CD4-positive, alpha-beta T cell (primary cell): ENCODE measurements at places on chromosomes 7 and 10. TPM values are rescaled to one million over a fixed set of nuclear protein-coding genes. Genes with fewer than 3 reads are reported as not detected.

DNA sequence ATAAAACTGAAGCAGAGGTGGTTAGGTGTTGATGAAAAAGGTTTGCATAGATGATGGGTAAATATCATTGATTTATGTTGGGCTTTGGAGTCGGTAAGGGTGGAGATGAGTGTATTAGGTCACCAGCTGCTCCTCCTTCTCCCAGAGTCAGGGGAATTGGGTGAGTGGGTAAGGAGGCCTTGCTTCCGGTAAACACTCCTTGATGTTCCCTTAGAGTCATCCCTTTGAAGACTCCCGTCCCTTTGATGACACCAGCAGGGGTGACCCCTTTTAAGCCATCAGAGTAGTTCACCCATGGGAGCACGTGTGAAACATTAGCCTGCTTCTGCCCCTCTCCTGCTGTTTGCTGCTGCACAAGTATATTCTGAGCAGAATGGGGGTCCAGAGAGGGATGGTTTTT, 92.2 kb upstream of the DKK1 start:
- no peak overlapping the region for H3K27ac ChIP-seq
- DNase-seq: no peak
- no peaks in the 10 kb centered on the region for H3K4me1 ChIP-seq
- H3K27me3 ChIP-seq: no peaks in the 10 kb centered on the region
- no peaks in the 10 kb centered on the region for H3K36me3 ChIP-seq

GRCh38 chr10:110273474-110273873, 31.2 kb downstream of the SMNDC1 start:
- DNase-seq: peak; percentile 42
- peaks cover 14% of the 10 kb centered on the region for H3K4me1 ChIP-seq
- no peaks in the 10 kb centered on the region for H3K36me3 ChIP-seq
- H3K4me3 ChIP-seq: no peak overlapping the region
- H3K27me3 ChIP-seq: no peaks in the 10 kb centered on the region

- H3K27me3 ChIP-seq: no peaks in the 10 kb centered on the region
- H3K4me1 ChIP-seq: no peaks in the 10 kb centered on the region
- peaks cover 8% of the 10 kb centered on the region for H3K36me3 ChIP-seq
- H3K27ac ChIP-seq: no peak overlapping the region
- no peak for DNase-seq
Observed at GRCh38 chr7:149468208-149468607, 7.3 kb upstream of the ZNF777 start.

DNA sequence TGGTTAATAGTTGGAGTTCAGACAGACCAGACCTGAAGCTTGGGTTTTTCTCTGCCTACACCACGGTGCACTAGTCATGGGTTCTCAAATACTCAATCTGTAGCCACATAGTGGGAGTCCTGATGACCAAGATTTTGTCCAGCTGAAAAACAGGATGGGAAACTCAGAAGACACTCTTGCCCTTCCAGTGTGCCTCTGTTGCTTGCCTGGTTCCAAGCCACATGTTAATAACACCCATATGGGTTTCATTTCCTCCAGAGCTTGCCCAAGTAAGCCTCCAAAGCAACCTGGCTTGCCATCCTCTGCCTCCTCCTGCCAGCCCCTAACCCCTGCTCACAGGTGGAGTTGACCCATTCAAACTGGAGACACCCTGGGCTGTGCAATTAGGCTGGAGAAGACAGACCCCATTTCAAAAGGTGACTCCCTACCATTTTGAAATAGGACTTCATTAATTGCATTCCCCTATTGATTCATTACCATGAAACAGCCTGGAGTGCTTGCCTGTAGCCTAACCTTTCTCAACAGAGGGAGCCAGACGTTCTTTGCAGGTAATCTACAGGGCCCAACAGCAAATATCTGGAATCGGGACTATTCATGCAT, 108.0 kb upstream of the HABP2 start:
- H3K27me3 ChIP-seq: peaks cover 16% of the 10 kb centered on the region
- H3K4me1 ChIP-seq: no peaks in the 10 kb centered on the region
- no peaks in the 10 kb centered on the region for H3K36me3 ChIP-seq
- DNase-seq: no peak
- no peak overlapping the region for H3K27ac ChIP-seq
- no peak overlapping the region for H3K4me3 ChIP-seq

DNA sequence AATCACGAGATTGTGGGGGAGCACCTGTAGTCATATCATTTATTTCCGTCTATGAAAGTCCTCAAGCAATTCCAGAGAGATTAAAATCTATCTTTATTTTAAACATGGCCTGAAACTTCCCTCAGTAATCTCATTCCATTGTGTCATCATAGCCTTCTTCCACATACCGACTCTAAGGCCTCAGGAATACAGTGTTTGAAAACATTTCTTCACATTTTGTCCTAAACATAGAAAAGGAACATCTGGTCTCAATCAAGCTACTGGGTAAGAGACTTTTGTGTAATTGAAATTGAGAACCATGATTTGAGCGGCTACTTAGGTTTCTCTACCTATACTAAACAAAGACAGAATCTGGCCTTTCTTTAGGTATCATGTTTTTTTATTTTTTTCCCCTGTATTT, 78.0 kb upstream of the ELMO1 start:
- H3K36me3 ChIP-seq: no peaks in the 10 kb centered on the region
- H3K27me3 ChIP-seq: no peaks in the 10 kb centered on the region
- no peaks in the 10 kb centered on the region for H3K4me1 ChIP-seq
- no peak overlapping the region for H3K4me3 ChIP-seq
- no peak for DNase-seq

DNA sequence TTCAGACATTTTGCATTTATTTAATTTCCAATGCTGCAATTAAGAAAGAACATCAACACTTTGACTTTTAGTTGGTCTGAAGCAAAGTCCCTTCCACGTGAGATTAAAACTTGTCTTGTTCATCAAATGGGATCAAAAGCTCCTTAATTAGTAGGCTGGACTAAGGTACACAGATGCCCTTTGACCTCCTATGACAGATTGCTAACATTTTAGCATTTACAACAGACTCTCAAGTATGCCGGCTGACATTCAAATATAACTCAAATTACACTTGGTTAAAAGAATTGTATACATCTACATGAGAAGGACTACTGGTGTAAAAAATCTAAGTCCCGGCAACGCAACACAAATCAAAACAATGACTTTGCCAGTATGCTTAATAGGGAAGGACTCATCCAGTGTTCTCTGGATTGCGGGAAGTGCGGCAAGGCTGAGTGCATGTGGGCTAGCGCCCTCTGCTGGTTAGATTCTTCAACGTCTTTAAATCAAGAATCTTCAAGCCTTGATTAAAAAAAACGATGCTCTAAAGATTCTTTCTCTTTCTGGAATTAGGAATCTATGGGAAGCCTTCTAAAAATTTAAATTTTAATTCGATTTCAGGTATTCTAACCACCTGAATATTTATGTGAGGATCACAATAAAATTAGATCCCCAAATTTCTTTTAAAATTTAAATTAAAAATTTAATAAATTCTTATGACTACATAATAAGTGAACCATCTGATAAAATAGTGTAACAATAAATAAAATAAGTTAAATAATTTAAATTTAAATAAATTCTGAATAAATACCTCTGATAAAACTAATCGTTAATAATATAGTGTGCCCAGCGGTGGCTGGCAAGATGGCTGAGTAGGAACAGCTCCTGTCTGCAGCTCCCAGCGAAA, 444.7 kb downstream of the DGKB start:
- H3K27me3 ChIP-seq: no peaks in the 10 kb centered on the region
- H3K36me3 ChIP-seq: no peaks in the 10 kb centered on the region
- no peak overlapping the region for H3K27ac ChIP-seq
- no peaks in the 10 kb centered on the region for H3K4me1 ChIP-seq

DNA sequence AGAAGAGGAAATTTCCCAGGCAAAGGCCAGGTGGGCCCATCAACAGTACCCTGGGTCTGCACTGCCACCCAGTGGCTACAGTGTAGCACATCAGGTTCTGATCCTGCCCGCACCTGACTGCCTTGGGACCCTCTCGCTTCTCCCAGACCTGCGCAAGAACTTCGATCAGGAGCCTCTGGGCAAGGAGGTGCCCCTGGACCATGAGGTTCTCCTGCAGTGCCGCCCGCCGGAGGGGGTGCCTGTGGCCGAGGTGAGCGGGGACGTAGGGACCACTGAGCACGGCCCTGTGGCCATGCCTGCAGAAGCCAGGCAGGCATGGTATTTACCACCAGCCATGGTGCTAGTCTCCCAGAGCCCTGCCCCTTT, 33.9 kb upstream of the SLC29A3 start:
- peak; percentile 5 for DNase-seq
- H3K4me3 ChIP-seq: no peak overlapping the region
- H3K27ac ChIP-seq: no peak overlapping the region
- H3K27me3 ChIP-seq: no peaks in the 10 kb centered on the region

DNA sequence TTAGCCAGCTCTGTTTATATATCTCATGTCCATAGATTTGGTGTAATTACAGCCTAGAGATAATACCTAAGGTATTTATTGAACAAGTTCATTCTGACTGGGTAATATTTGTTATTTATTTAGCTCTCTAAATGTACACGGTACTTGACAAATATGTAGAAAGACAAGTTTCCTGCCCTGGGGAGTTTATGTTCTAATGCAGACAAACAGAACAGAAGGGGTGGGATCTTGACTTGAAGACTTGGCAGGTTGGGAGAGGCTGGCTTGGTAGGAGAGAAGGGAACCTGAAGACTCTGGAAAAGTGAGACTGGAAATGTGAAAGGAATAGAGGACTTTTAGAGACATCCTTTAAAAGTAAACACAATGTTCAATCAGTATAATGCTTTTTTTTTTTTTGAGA, 97.7 kb upstream of the CDK6 start:
- H3K4me3 ChIP-seq: no peak overlapping the region
- no peak for DNase-seq
- H3K27me3 ChIP-seq: no peaks in the 10 kb centered on the region
- no peak overlapping the region for H3K27ac ChIP-seq
- H3K36me3 ChIP-seq: no peaks in the 10 kb centered on the region

- H3K4me1 ChIP-seq: no peaks in the 10 kb centered on the region
- no peaks in the 10 kb centered on the region for H3K27me3 ChIP-seq
- no peak overlapping the region for H3K27ac ChIP-seq
- DNase-seq: no peak
Observed at GRCh38 chr7:19900118-19900517, 126.7 kb upstream of the TMEM196 start.

GRCh38 chr7:98909487-98909886, 31.2 kb downstream of the TRRAP start:
- peaks cover 90% of the 10 kb centered on the region for H3K36me3 ChIP-seq
- H3K4me1 ChIP-seq: no peaks in the 10 kb centered on the region
- DNase-seq: no peak
- H3K27me3 ChIP-seq: no peaks in the 10 kb centered on the region

GRCh38 chr7:24496036-24496435, 77.2 kb upstream of the PALS2 start:
- no peak overlapping the region for H3K27ac ChIP-seq
- H3K27me3 ChIP-seq: peaks cover 3% of the 10 kb centered on the region
- no peak overlapping the region for H3K4me3 ChIP-seq
- no peaks in the 10 kb centered on the region for H3K4me1 ChIP-seq
- no peaks in the 10 kb centered on the region for H3K36me3 ChIP-seq

DNA sequence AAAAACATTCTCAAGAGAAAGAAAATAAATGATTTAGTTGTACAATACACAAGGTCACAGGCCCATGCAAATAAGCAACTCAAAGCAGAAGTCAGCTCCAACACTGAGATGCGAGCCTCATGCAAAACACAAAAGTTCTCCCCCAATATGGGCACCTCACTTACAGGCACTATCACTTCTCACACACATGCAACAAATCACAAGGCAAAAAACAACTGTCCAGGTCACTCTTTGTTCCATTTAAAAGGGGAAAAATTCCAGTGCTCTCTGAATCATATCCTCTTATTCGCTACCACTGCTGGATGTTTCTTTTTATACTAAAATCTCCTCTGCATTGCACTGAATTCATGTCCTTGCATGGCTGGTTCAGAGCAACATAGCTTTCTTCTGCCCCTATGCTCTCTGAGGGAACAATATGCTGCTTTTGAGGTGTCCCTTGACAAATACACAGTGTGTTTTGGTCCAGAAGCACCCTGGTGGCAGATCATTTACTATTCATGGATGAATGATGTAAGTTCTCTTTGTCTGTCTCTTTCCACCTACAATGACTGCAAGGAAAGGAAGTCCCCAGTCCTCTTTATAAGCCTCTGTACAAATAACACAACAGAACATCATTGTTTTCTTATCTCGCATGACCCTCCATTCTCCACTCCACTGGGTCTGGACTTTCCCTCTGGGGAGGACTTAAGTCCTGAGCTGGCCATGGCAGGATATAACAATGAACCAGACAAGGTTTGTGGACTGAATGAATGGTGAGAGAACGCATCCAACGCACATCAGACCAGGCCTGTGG, 85.4 kb upstream of the GSDME start:
- no peak for DNase-seq
- H3K27me3 ChIP-seq: no peaks in the 10 kb centered on the region
- H3K4me3 ChIP-seq: no peak overlapping the region
- no peak overlapping the region for H3K27ac ChIP-seq

DNA sequence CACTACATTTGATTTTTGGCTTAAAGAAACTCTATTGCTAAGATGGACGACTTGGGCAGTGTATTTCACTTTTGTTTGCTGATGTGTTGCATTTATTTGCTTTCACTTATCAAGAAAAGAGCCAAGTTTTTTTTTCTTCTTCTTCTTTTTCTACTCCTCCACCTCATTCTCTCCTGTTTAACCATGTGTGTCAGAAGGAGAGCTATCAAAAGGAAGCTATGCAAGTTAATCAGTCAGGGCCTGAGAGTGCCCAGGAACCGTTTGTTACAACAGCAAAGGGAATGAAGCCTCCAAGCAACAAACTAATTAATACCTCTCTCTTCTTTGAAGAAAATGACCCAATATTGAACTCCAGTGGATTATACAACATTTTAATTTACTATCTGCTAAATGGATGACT, 299.3 kb downstream of the GRM8 start:
- H3K27ac ChIP-seq: no peak overlapping the region
- no peaks in the 10 kb centered on the region for H3K27me3 ChIP-seq
- no peak for DNase-seq
- H3K4me1 ChIP-seq: no peaks in the 10 kb centered on the region
- no peak overlapping the region for H3K4me3 ChIP-seq
- H3K36me3 ChIP-seq: no peaks in the 10 kb centered on the region

The CCSER2 gene
- total RNA-seq: 134 TPM

The SLC16A9 gene
- not detected for total RNA-seq

The WDR86 gene
- 5.6 TPM for total RNA-seq

The CYP3A7 gene
- total RNA-seq: not detected

The WEE2 gene
- total RNA-seq: 0.08 TPM

The CABCOCO1 gene
- not detected for total RNA-seq

The TBX20 gene
- total RNA-seq: 0.17 TPM

The MRLN gene
- 0.56 TPM for total RNA-seq

The COL28A1 gene
- 0.22 TPM for total RNA-seq

The GOLGA7B gene
- 6.1 TPM for total RNA-seq

The PTCD1 gene
- 4.8 TPM for total RNA-seq
